ENCODE measurements at places on chromosomes 6 and 20. TPM values are rescaled to one million over a fixed set of nuclear protein-coding genes. Genes with fewer than 3 reads are reported as not detected.

- H3K27me3 ChIP-seq, result peaks cover 18% of the 10 kb centered on the region
- DNase-seq, result no peak
- H3K4me3 ChIP-seq, result no peak overlapping the region
- H3K36me3 ChIP-seq, result no peaks in the 10 kb centered on the region
- H3K27ac ChIP-seq, result no peak overlapping the region
These were observed 260.3 kb downstream of the ALDH8A1 start for GRCh38 chr6:134689641-134690040.

GRCh38 chr20:5829241-5829809 is 79.1 kb downstream of the SHLD1 start:
- H3K4me3 ChIP-seq, result no peak overlapping the region
- no peaks in the 10 kb centered on the region for H3K27me3 ChIP-seq
- H3K27ac ChIP-seq, result no peak overlapping the region

DNA sequence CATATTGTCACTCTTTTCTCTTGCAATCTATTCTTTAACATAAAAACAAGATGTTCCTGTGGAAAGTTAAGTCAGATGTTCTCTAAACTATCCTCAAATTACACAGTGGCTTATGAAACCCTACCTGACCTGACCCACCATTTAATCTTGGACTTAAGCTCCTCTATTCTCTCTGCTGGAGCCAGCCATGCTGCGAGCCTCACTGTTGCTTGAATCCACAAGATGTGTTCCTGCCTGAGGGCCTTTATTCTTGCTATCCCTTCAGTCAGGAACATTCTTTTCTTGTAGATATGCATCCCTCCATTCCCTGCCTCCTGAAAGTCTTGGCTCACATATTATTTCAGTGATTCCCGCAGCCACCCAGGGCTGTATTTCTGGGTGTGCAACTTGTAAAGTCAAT is 283.2 kb downstream of the EPHA7 start:
- H3K27me3 ChIP-seq, result no peaks in the 10 kb centered on the region
- no peaks in the 10 kb centered on the region for H3K4me1 ChIP-seq
- no peak overlapping the region for H3K27ac ChIP-seq
- DNase-seq, result no peak

- DNase-seq, result no peak
- H3K4me3 ChIP-seq, result no peak overlapping the region
- H3K27me3 ChIP-seq, result no peaks in the 10 kb centered on the region
- peaks cover 10% of the 10 kb centered on the region for H3K36me3 ChIP-seq
These were observed 325.3 kb downstream of the GJA1 start for GRCh38 chr6:121760745-121761144.

HUS1B gene
- total RNA-seq, result 0.24 TPM

CYP24A1 gene
- 0.28 TPM for total RNA-seq
